Activated CD8-positive, alpha-beta T cell treated with anti-CD3 and anti-CD28 coated beads for 36 hours (primary cell): ENCODE measurements at places on chromosomes 4 and X. TPM values are rescaled to one million over a fixed set of nuclear protein-coding genes. Genes with fewer than 3 reads are reported as not detected.

Gene WWC2
- 1.9 TPM for total RNA-seq

Gene GPM6B
- total RNA-seq, result not detected

Gene GAGE2A
- total RNA-seq, result not detected

Gene ASB12
- 0.27 TPM for total RNA-seq

Gene CXCR3
- 42.4 TPM for total RNA-seq

Gene SMARCA1
- 0.34 TPM for total RNA-seq

Gene TAF7L
- not detected for total RNA-seq

Gene ASMT
- 0.41 TPM for total RNA-seq

Gene RADX
- total RNA-seq, result 7.4 TPM

Gene SORCS2
- not detected for total RNA-seq

Gene RAB41
- not detected for total RNA-seq

Gene EVC2
- 1.3 TPM for total RNA-seq

Gene FRAS1
- total RNA-seq, result 0.05 TPM

Gene ODAM
- total RNA-seq, result not detected

Gene MAGEA11
- not detected for total RNA-seq

Gene VCX2
- not detected for total RNA-seq

Gene CXCL9
- 1.3 TPM for total RNA-seq

Gene SLC4A4
- total RNA-seq, result 0.59 TPM

Gene ADAMTS3
- total RNA-seq, result not detected

Gene NUP62CL
- total RNA-seq, result 1.9 TPM

Gene RPA4
- total RNA-seq, result 0.38 TPM

Gene GPRIN3
- total RNA-seq, result 10.6 TPM

Gene CNKSR2
- total RNA-seq, result 9.4 TPM

Gene ITM2A
- 63.1 TPM for total RNA-seq

Gene MFAP3L
- total RNA-seq, result 0.68 TPM

Gene LRP2BP
- total RNA-seq, result 1.2 TPM

Gene SLC9A7
- 17.0 TPM for total RNA-seq

Gene BEND4
- 1.6 TPM for total RNA-seq

Gene NRK
- not detected for total RNA-seq

Gene IL13RA2
- not detected for total RNA-seq

Gene PAGE1
- total RNA-seq, result not detected

Gene TCEAL6
- total RNA-seq, result not detected

Gene MAGEA4
- not detected for total RNA-seq

Gene SPANXN3
- not detected for total RNA-seq

Gene TEX11
- not detected for total RNA-seq

Gene HUWE1
- 384 TPM for total RNA-seq

Gene N4BP2
- total RNA-seq, result 17.4 TPM

Gene IL3RA
- not detected for total RNA-seq

Gene IL21
- 0.09 TPM for total RNA-seq

Gene RS1
- total RNA-seq, result not detected

Gene NXF2B
- not detected for total RNA-seq

Gene DCAF12L1
- total RNA-seq, result not detected

Gene SSX4
- total RNA-seq, result not detected

Gene PACRGL
- 13.0 TPM for total RNA-seq

Gene GRPEL1
- 82.4 TPM for total RNA-seq

Gene GABRG1
- not detected for total RNA-seq

Gene PITX2
- total RNA-seq, result not detected

Gene AKAP14
- not detected for total RNA-seq

Gene POU4F2
- total RNA-seq, result not detected

Gene NPFFR2
- not detected for total RNA-seq

Gene ZDHHC15
- 0.16 TPM for total RNA-seq

Gene ZNF157
- 1.0 TPM for total RNA-seq

Gene F11
- total RNA-seq, result not detected
